ENCODE measurements at places on chromosomes 16 and 17. TPM values are rescaled to one million over a fixed set of nuclear protein-coding genes. Genes with fewer than 3 reads are reported as not detected.

Gene KRTAP4-4
- not detected for polyA plus RNA-seq

- no peak for DNase-seq
These were observed 2.4 kb upstream of the CACNA1H start for GRCh38 chr16:1150511-1150982.

DNA sequence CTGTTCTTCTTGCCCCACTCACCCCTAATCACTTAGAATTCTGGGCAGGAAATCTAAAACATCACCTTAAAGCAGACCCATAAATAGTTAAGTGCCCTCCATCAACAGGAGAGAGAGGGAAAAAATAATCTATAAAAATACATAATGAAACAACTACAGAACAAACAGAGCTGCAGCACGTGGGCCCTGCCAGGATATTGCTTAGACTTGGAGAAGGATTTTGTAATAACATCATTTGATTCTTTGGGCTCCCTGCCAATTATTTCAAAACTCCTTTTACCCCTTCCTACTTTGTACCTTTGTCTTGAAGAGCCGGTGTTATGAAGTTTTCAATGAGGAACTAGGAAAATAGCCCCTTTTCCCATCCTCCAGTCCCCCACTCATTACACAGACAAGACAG is 130.6 kb upstream of the TOX3 start:
- no peak for DNase-seq

Gene KRTAP4-7
- polyA plus RNA-seq: not detected

GRCh38 chr16:7646821-7647500 is 314.3 kb downstream of the RBFOX1 start:
- DNase-seq: no peak

Gene CACNA1H
- not detected for polyA plus RNA-seq

DNA sequence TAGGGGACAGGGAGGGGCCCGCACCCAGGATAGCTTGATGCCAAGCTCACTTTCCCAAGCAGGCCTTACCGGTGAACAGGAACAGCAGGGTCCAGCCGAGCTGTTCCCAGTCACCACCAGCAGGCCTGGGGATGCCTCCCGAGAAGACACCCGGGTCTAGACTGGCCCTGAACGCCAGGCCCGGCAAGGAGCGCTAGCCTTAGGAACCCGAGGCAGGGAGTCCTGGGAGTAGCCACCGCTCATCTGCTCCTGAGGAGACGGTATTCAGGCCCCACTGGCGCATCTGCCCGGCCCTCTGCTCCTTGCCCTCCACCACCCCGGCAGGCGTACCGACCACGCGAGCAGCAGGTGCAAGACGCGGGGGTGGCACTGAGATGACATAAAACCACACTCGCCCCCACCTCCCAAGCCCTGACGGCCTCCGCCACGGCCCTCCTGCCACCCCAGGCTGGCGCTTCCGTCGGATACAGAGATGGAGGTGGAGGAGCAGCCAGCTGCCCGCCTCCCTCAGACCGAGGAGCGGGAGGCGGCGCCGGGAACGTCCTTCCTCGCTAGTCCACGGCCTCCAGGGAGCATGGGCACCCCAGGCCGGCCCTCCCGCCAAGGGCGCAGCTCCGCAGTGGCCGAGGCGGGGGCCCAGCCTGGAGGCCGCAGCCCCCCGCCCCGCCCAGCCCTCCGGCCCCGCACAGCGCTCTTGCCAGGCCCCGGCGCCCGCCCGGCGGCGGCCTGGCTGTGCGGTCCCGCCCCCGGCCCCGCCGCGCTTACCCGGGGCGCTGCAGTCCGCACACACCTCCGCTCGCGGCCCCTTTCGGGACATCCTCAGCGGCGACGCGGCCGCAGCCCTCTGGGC is 661 bp downstream of the GIT1 start:
- DNase-seq: no peak

Gene FBXL19
- not detected for polyA plus RNA-seq

DNA sequence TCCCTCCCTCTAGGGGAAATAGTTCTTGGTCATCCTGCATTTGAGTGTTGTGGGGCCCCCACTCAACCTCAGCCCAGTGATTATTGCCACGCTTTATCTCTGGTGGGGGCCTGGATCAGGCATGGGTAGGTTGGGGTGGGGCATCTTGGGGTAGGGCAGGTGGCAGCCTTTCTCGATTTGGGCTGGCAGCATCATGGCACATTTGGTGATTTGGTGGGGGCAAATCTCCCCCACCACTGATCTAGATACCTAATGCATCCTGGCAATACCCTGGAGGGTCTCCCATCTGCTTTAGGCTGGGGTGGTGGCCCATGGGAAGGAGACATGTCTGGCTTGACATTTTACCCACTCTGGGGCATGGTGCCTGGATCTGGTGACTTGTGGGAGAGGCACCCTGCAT is 40.2 kb downstream of the NLRP1 start:
- no peak for DNase-seq

Gene FLYWCH2
- polyA plus RNA-seq: 29.3 TPM

Gene IRF8
- polyA plus RNA-seq: 184 TPM

- no peak for DNase-seq
These were observed 11.3 kb downstream of the PLCD3 start for GRCh38 chr17:45121055-45121454.
